ENCODE measurements at places on chromosomes 7 and 10.

DNA sequence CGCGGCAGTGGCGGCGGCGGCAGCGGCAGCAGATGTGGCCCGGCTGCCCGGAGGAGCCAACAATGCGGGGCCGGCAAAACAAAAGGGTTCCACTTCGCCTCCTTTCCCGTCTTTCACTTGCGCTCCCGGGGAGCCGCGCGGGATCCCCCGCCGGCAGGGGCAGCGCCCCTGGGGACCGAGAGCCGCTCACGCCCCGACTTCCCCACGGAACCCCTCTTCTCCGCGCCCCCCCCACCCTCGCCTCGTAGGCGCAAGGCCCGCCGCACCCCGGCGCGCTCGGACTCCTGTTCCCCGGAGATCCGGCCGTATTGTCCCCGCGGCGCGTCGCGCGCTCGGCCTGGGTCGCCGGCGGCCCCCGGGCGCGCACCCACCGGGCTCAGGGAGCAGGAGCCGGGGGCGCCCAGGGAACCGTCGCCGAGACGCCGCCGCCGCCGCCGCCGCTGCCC lies 854 bp downstream of the CTBP2 start:
- DNase-seq: no peak

- no peak for DNase-seq
Measured at GRCh38 chr7:142383841-142384492, 126.1 kb upstream of the PRSS58 start.

- DNase-seq: no peak
Measured at GRCh38 chr10:44992070-44992731, 8.5 kb upstream of the ZNF22 start.

DNA sequence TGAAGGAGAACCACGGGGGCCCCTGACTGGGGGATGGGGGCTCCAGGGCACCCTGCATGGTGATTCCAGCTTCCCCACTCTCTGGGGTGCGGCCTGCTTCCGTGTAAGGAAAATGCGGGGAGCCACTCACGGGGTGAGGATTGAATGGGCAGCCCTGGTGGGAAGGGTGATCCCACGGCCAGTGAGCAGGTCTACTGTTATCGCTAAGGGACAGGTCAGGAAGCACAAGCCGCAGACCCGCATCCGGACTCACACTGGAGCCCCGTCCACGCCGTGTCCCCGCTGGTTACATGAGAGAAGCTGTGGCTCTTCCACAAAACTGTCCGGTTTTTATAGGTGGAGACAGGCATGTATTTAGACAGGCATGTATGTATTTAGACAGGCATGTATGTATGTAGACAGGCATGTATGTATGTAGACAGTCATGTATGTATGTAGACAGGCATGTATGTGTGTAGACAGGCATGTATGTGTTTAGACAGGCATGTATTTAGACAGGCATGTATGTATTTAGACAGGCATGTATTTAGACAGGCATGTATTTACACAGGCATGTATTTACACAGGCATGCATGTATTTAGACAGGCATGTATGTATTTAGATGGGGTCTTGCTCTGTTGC lies 5.7 kb downstream of the PSMG3 start:
- DNase-seq: no peak

DNA sequence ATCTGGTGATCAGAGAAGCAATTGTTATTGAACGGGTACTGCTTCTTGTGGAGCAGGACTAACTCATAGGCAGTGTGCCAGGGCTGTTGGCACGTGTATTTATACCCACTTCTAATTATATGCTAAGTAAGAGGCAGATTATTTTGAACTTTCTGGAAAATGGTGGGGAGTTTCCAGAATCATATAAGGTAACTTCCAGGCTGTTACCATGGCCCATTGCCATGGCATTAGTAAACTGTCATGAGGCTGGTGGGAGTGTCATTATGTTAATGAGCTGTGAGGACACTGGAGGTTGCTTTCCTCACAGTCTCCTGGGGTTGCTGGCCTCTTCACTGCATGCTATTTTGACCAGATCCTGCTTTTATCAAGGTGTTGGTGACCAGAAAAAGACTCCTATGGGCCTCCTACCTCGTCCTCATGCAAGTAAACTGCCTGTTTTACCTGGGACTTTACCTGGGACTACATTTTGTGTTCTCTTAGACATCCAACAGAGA lies 122.6 kb downstream of the KCND2 start:
- no peak for DNase-seq

GRCh38 chr7:34087892-34088891 lies 182.9 kb downstream of the BMPER start:
- no peak for DNase-seq

DNA sequence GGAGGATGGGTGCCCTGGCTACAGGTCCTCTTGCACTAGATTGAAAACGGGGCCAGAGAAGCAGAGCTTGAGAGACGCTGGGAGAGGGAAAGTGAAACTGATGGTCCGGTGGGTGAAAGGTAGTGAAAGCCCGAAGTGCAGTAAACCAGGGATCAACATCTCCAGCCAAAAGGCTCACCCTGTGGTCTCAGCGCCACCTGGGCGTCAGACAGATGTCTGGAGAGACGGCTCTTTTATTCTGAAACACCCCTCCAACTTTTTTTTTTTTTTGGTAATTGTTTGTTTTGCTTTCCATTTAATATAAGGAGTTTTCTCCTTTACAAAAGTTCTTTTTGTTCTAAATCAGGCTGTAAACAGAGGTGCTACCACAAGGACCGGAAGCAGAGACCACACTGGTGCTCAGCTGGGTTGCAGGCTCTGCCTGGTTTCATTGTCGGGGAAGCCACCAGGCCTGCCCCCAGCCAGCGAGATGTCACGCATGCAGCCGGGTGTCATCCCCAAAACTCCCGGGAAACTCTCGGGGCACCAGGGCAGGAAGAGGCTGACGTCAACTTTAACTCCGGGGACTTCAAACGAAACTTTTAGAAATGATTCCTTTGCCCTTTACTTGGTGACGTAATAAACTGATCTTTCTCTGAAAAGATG lies 11.2 kb downstream of the IL2RA start:
- DNase-seq: peak; percentile 90

DNA sequence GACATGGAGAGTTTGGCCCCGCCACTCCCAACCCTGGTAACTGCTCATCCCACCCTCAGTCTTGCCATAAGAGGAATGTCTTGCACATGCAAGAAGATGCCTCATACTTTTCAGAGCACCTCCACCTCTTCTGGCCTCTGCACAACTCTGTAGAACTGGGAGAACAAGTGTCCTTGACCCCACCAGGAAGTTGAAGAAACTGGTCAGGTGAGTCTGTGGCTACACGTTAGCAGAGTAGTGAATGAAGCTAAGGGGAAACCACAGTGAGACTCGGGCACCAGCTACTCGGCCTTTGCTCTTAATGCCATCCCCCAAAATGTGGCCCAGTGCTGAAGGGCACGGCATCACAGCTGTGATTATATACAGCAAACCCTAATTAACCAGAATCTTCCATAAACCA lies 110.1 kb downstream of the ARID5B start:
- no peak for DNase-seq

GRCh38 chr10:102342958-102343357 lies 52.5 kb upstream of the NFKB2 start:
- DNase-seq: no peak

DNA sequence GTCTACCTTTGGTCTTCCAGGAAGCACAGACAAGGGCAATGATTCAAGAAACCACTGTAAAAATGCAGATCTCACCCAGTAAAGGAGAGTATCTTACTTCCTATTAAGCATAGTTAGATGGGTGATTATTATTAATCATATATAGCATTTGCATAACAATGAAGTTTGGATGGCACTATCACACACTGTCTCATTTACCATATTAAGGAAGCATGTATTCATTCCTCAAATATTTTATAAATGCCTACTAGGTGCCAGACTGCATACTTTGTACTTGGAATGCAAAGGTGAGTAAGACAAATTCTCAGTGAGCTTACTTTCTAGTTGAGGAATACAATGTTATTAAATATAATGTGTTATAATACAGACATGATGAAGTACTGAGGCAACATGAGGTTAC lies 53.9 kb upstream of the SKAP2 start:
- DNase-seq: no peak

All from effector CD4-positive, alpha-beta T cell (primary cell).